ENCODE measurements at places on chromosomes 4 and X. TPM values are rescaled to one million over a fixed set of nuclear protein-coding genes. Genes with fewer than 3 reads are reported as not detected.

Gene HPGD
- 81.7 TPM for polyA plus RNA-seq

DNA sequence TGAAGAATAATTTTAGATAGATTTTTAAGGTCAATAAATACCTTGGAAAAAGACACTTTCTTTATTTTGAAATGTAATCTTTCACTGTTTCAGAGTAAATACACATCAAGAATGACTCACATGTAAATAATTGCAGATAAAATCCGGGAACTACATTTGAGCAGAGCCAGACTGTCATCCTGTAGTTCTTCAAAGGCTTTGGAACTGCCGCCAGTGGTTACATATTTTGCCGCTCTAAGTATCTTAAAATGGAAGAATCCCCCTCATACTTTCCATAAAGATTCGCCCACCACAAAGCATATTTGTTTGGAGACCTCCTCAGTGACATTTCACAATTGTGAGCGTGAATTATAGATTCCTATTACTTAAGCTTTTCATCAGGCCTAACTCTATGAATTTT lies 607.8 kb upstream of the ZFP42 start:
- no peak for DNase-seq

Gene GSX2
- polyA plus RNA-seq, result not detected

Gene HOPX
- 13.5 TPM for polyA plus RNA-seq

DNA sequence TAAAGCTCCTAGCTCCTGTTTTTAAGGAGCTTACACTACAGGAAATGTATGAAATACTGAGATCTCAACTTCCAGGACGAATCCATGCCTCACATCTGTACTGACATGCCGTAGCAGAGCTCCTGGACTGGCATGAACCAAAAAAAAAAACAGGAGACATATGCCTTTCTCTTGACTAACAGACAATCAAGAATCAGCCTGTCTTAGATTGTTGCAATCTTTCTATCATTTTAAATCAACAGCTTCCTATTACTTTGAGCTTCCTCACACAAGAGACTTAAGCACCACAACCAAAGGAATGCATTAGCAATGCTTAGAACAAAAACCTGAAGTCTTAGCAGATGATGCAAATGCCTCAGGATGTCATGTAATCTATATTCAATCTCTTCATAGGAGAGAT lies 34.7 kb upstream of the AREG start:
- DNase-seq, result no peak

All from renal pelvis (tissue), 12 donors.